ENCODE measurements at places on chromosomes 2 and 18.

DNA sequence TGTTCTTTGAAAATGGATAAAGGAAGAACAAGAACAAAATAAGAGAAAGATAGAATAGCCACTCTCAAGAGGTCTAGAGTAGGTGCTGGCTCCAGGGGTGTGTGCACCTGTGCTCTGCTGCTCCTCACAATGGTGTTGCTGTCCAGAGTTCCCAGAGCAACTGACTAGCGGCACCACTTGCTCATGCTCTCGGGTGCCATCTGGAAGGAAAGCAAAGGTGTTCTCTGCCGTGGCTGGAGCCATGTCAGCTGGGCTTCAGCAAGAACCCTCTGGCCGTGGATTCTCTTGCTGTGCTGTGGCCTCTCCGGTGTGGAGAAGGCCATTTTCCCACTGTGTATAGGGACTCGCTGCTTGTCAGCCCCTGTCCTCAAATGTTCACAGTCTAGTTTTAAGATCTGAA is 114.6 kb upstream of the TEX51 start:
- DNase-seq, result no peak

- no peak for DNase-seq
Observed at GRCh38 chr2:212157012-212157411, 381.6 kb downstream of the ERBB4 start.

GRCh38 chr18:59512025-59512755 is 153.1 kb upstream of the LMAN1 start:
- DNase-seq, result no peak

GRCh38 chr18:46278481-46279465 is 174.6 kb downstream of the HAUS1 start:
- no peak for DNase-seq

DNA sequence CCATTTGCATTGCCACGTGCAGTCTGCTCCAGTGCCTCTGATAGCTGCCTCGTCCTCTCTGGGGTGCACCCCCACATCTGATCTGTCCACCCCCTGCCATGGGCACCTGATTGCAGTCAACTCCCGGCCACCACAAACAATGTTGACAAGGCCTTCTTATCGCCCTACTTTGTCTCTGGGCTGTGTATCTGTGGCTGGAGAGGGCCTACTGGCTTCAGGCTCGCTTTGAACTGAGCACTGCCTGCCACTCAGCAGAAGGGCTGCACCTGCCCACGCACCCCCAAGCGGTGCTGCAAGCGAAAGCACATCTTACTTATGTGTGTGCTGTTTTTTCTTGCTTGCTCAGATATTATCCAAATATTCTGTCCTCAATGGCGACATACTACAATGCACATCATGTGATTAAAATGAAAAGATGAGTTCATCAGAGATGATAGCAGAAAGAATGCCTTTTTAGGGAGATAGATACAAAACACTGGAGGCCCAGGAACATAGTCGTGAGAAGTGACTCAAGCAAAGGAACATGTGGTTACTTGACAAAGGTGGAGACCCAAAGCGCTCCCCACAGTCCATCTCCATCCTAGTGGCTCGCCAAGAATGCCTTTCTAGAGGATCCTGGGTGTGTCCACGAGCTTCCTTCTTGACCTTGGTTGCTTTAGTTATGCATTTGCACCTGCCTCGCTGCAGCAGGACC is 28.8 kb downstream of the FBLN7 start:
- no peak for DNase-seq

DNA sequence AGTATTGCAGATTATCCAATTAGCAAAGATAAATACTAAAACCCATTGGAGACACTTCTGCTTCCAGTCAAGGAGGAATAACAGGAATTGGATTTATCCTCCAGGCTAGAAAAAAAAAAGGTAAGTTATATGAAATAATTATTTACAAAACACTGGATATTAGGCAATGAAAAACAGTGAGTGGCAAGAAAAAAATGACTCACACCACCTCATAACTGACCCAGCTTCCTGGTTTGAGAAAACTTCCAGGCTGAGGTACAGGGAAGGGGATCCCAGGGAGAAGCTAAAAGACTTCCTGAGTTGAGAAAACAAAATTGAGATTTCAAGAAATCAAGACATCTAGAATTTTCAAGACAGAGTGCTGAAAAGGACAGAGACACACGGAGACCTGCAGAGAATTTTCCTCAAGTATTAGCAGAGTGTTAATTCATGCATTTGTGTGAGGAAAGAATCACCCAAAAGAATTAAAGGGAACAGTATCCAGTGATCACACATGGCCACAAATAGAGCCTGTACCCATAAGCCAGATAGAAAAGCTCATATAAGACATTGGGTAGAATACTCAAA is 17.4 kb downstream of the SRD5A2 start:
- DNase-seq, result no peak

DNA sequence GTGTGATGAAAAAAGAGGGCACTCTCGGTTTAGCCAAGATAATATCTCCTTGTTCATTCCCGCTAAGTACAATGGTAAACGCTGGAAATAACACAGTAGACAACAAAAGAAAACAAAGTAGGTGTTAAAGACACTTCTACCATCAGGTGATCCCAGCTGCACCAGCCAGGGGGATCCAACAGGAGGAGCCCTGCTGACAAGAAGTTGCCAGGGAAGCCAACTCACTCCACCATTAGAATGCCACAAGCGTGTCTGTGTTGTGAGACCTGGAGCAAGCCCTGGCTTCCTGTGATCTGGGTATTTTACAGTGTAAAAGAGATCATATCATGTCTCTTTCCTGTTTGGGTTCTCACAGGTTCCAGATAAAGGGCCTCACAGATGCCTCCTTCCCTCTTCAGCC is 117.0 kb downstream of the GRB14 start:
- no peak for DNase-seq

DNA sequence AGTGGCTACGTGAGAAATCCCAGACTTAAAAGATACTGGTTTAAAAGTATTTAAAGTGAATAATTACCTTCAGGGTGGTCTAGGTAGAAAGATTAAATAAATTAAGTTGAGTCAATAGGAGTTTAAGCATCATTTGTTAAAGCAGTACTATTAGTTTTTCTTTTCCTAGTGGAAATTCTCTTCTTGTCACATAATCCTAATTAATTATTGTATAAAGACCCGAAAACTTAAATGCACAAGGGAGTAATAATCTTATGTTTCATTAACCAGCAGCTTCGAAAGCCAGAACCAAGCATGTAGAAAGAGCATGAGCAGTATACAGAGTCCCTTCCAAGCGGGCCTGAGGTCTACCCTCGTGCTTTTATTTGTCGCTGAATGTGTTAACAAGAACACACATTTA is 90.2 kb upstream of the SKOR2 start:
- no peak for DNase-seq

DNA sequence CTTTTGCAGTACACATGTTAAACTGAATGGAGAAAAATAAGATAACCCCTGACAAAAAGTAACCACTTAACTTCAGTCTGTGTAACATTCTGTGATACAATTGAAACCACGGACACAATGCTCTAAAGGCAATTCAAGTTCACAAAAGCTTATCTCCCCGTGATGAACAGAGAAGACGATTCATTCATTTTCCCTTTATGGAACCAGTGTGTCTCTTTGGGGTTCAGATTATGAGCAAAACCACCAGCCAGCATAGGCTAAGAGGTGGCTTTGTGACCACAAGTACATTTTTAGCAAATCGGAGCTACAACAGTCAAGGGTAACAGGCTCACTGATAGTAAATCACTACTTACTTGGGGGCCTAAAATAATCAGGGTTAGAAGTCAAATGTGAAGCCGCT is 120.6 kb upstream of the SMAD7 start:
- DNase-seq, result no peak

- DNase-seq, result no peak
Observed at GRCh38 chr2:239004274-239005015, 156.6 kb downstream of the TWIST2 start.

- no peak for DNase-seq
Observed at GRCh38 chr2:8752385-8752784, 70.5 kb downstream of the ID2 start.

DNA sequence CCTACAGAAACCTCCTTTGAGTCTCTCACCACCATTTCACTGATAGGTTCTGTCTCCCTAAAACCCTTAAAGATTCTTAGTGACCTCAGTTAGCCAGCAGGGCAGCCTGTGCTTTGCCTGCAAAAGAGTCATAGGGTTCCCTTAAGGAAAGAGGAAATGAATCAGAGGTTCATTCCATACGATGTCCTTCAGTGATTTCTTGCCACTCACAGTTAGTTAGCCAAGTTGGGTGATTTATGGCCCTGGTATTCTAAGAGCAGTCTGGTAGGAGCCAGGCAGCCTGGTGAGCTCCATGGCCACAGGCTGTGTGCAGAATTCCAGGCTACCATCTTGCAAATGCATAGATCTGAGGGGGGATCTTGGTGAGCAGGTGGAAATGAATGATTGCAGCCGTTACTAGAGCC is 18.7 kb upstream of the CCBE1 start:
- DNase-seq, result no peak

GRCh38 chr2:74554820-74555531 is 456 bp downstream of the DOK1 start:
- no peak for DNase-seq

DNA sequence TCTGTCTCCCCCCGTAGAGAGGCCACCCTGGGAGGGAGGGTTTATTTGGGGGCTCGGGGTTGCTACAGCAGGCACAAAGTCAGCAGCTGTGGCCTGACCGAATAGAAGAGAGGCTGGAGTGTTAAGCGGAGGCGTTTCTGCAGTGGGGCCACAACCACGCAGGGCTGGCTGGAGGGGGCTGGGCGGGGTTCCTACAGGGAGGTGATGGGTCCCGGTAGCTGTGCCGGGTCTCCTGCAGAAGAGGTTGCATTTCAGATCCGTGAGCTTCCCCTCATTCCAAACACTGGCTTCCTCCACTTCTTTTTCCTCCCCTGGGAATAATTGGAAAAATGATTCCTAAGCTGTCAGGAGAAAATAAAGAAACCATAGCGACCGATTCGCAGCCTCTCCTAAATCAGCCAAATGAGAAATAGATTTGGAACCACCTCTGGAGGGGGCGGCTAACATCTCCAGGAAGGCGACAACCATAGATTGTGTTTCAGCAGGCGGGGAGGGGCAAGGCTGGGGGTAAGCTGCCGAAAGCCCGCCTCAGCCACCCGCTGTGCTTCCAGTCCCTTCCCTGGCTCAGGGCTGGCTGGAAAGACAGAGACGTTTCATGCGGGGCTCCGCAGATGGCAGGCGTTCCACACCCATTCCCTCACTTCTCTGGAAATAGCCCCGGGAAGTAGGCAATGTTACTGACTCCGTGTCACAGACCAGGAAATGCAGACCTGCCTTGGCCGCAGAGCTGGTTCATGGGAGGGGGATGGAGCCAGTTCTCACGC is 85.6 kb upstream of the TAF1B start:
- no peak for DNase-seq

DNA sequence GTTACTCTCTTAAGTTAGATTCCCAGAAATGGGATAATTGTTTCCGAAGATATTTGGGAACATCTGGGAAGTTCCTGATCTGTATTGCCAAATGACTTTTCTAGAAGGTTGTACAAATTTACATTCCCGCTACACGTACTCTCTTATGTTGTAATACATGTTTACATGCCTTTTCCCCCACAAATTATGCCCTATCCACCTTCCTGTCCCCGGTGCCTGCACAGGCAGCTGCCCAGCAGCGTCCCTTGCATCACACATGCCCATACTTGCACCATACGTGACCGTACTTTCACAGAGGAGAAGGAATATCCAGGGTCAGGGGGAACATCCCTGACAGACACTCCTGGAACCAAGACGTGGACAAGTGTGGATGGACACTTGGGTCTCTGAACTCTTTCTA is 24.2 kb upstream of the KLF11 start:
- DNase-seq, result no peak

- no peak for DNase-seq
Observed at GRCh38 chr18:51122266-51123045, 75.0 kb downstream of the MEX3C start.

DNA sequence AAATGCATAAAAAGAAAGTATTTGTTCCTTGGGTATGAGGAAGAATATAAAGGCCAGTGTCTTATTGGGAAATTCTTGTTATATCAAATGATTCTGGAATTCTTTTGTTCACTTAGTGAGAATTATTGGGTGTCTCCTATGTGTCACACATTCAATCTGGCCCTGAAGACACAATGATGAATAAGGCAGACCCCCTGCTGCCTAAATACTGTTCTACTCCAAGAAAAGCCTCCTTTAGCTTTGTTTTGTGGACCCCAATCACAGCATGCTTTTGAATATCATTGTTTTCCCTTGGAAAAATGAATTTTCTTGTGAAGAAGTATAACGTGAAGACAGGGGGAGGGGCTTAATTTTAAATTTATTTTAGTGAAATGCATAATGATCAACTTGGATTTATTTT is 682.4 kb downstream of the LRRTM4 start:
- no peak for DNase-seq

- no peak for DNase-seq
Observed at GRCh38 chr18:995629-996028, 91.0 kb downstream of the ADCYAP1 start.

GRCh38 chr18:42045346-42045745 is 90.3 kb downstream of the PIK3C3 start:
- no peak for DNase-seq

- DNase-seq, result no peak
Observed at GRCh38 chr2:12106440-12107080, 360.1 kb downstream of the LPIN1 start.

GRCh38 chr18:61785588-61785987 is 107.2 kb downstream of the RNF152 start:
- no peak for DNase-seq

- no peak for DNase-seq
Observed at GRCh38 chr18:48835119-48835518, 115.6 kb downstream of the SMAD7 start.

GRCh38 chr2:44528595-44528994 is 166.8 kb downstream of the CAMKMT start:
- no peak for DNase-seq

DNA sequence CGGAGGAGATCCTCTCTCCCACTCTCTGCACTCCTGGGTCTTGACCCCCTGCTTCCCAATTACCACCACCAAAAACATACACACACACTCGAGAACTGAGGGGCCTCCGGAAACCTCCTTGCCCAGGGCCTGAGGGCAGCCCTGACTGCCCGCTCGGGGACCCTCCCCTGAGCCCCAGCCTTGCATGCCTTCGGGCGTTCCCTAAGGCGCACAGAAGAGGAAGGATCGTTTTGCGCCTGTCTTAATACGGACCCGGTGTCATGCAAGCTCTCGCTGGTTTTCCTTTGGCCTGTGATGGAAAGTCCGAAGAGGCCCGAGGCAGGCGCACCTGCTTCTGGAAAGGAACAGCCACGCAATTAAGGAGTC is 19.8 kb downstream of the POU3F3 start:
- DNase-seq, result no peak

DNA sequence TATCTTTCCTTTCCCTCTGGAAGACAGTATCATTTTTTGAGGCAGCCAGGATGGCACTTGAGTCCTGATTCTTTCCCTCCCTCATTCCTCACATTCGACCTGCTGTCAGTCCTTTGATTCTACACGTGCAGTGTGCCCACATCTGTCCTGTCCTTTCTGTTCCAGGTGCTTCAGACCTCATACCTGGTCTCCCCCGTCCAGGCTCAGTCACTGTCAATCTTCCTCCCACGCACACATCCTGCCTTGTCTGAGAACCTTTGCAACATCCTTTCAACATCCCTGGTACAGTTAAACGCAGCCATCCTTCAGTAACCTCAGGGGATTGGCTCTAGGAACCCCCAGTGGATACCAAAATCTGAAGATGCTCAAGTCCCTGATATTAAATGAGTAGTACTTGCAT is 10.1 kb downstream of the BCL2 start:
- no peak for DNase-seq

All from CMK (cell line).